Stimulated activated CD4-positive, alpha-beta T cell treated with anti-CD3 and anti-CD28 coated beads, Interleukin-12 subunit alpha, Interleukin-12 subunit beta, amount 100 ng/mL, for 24 hours (primary cell): ENCODE measurements at places on chromosomes 2 and 18.

- no peak for DNase-seq
Measured at GRCh38 chr18:60040971-60041370, 141.2 kb downstream of the PMAIP1 start.

DNA sequence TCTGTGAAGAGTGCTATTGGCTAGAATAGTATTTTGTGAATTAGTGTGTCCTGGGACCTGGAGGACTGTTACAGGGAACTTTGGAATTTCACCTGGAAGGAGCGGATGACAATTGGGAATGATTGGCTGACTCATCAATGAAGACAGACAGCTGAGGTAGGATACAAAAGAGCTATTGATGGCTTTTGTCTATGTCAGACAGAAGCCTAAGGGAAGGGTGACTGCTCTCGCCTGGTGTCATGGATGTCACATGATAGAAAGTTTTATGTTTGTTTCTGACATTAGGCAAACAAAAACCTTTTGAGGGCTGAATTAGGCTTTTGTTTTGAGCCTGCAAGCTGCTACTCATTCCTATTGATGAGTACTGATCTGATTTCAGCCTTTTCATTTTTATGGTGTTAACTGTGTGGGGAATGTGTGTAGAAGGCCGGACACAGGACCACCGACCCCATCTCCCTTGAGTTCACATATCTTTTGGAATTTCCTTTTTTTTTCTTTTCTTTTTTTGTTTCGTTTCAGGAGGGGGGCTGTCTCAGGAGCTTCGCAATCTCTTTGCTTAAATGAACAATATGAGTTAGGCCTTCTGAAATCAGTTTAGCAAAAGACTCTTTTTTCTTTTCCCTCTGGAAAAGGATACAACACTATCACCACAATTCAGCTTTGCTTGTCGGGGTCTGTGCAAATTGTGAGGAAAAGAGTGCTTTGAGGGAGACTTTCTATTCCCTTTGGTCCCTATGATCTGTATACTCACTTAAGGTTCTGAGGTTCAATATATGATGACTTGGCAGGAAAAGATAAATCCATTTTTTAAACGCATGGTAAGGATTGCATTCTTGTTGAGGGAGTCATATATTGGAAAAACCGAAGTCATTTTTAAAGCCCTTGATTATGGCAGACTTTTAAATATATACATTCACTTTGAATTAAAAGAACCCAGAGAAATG, 207.9 kb upstream of the FIGN start:
- DNase-seq = no peak

GRCh38 chr2:53087262-53087873, 680.2 kb upstream of the CHAC2 start:
- DNase-seq = no peak

DNA sequence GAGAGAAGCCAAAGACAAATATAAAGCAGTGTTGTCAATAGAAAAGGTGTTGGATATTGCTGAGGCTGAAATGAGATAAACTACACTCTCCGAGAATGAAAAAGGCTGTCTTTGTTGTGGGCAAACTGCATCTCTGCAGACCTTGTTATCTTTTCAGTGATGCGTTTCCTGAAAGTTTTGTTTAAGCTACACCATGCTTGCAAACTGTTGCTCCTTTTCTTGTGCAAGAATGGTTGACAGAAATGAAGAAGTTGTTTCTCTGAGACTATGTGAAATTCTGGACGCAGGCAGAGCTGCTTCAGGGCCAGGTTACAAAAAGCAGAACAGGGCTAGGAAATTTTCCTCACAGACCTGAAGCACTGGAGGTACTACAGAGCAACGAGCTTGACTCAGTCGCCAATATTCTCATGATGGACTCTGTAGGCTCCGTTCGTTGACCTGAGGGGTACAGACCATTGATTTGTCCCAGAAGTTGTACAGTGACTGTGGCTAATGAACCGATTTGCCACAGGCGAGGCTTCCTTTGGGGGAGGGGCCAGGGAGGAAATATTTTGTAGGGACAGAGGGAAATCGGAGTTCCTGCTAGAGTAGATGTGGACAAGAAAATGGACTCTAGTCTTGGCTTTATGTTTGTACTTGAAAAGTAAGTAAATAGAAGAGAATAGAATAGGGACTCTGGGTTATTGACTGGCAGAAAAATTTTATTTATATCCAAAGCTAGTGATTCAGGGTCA, 3.5 kb upstream of the ATL2 start:
- DNase-seq = no peak

- DNase-seq = no peak
Measured at GRCh38 chr2:157875641-157876065, 477 bp downstream of the ACVR1 start.

DNA sequence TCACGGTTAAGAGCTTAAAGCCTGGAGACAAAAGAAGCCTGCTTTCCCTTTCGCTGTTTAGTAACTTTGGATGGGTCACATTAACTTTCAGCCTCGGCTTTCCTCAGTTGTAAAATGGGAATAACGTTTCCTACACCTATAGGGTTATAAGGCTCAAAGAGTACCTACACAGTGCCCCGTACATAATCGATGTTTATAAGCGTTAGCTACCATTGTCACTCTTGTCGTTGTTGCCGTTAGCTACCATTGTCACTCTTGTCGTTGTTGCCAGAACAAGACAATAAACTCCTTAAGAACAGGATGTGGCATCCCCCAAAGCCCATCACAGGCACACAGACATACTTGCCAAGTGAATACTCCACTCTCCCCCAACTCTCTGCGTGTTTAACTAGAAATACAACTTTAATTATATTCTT, 901 bp upstream of the MFSD6 start:
- DNase-seq = no peak

DNA sequence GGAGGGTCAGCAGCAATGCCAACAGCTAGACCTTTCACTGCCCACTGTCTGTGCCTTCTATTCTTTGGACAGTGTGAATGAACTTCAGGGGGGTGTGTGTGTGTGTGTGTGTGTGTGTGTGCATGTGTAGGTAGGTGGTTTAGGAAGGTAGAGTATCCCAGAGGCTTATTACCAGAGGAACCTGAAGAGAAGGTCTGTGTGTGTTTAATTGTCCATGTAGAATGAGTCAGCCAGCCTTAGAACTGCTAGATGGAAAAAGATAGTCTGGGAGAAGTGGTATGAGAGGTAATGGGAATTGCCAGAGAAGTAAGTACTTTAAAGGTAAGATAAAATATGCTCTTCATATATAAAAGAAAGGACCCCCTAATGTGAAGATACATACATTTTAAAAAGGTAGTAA, 522.2 kb downstream of the PIK3C3 start:
- DNase-seq = no peak

DNA sequence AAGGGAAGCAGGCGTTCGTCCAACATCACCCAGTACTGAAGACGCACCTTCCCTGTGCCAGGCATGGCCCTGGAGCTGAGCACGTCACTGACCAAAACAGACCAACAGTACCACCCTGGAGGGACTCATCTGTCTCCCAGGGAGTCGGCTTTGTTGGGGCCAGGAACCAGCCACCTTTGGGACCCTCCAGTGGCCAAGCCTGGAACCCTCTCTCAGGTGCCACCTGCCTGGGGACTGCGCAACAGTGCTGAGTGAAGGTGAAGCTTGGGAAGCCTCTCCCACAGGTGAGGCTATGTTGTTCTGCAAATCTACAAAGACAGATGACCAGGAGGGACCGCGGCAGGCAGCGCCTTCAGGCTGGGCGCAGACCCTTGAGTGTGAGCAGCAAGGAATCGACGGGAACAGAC, 91.4 kb upstream of the OTOS start:
- DNase-seq = no peak

GRCh38 chr2:167489325-167489724, 601.0 kb downstream of the XIRP2 start:
- DNase-seq = no peak

DNA sequence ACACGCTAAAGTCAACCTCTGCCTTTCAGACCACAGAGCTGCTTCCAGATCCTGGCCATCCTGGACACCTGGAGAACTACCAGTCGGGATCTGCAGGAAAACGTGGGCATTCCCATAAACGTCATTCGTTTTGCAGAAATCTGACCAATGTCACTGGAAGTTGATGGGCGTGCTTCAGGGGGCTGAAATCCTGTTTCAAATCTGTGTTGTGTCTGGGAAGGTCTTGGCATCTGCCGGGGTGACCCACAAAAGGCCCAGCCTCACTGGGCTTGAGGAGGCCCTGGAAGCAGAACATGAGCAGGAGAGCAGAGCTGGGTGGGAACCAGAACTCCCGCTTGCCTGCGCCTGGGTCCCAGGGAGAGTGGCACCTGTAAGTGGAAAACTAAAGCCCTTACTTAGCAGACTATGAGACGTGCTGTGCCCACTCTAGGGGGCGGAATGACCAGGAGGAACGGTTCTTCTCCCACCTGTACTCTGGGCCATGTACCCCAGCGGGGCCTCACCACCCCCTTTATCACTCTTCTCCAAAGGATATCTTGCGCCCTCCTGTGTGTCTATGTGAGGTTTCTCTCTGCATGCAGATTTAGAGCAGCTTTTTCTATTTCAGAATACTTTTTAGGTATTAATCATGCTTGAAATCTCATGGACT, 200.9 kb downstream of the FAM210A start:
- no peak for DNase-seq

- DNase-seq = no peak
Measured at GRCh38 chr2:74566754-74567085, 12.2 kb downstream of the DOK1 start.

- DNase-seq = no peak
Measured at GRCh38 chr2:213086050-213086449, 65.4 kb downstream of the IKZF2 start.

DNA sequence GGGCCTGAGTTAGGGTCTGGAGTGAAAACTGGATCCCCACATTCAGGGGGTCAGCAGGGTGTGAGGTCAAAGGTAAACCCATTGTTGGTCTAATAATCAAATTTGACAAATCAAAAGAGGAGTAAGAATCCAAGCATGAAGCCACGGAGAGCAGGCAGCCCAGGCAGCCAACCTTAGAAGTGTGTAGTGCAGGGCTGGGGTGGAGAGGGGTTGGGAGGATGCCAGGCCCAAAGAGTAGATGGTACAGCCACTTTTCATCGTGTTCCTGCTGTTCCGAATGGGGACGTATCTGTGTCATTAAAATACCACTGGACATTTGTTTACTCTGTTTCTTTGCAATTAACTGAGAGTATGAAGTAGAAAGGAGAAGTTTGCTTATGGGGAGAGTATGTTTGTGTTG, 16.5 kb upstream of the SPTBN1 start:
- no peak for DNase-seq

DNA sequence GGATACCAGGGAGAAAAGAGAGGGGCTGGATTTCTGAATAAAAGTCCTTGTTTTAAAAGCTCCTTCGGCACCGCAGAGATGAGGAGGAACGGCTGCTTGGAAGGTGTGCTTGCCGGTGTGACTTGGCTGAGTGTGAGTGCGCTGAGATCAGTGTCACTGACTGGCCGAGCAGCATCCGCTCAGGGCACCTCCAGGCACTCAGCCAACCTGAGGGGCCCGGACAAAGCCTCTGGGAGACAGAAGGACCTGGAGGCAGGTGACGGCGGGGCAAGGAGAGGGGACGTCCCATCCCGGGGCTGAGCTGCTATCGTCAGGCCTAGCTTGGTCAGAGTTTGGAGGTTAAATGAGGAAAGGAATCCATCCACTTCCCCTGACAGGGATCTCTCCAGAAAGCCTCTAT, 16.8 kb upstream of the ALLC start:
- DNase-seq = no peak

GRCh38 chr2:37427241-37427640, 82.8 kb downstream of the QPCT start:
- no peak for DNase-seq

- no peak for DNase-seq
Measured at GRCh38 chr2:240387669-240388358, 47.6 kb upstream of the GPC1 start.

DNA sequence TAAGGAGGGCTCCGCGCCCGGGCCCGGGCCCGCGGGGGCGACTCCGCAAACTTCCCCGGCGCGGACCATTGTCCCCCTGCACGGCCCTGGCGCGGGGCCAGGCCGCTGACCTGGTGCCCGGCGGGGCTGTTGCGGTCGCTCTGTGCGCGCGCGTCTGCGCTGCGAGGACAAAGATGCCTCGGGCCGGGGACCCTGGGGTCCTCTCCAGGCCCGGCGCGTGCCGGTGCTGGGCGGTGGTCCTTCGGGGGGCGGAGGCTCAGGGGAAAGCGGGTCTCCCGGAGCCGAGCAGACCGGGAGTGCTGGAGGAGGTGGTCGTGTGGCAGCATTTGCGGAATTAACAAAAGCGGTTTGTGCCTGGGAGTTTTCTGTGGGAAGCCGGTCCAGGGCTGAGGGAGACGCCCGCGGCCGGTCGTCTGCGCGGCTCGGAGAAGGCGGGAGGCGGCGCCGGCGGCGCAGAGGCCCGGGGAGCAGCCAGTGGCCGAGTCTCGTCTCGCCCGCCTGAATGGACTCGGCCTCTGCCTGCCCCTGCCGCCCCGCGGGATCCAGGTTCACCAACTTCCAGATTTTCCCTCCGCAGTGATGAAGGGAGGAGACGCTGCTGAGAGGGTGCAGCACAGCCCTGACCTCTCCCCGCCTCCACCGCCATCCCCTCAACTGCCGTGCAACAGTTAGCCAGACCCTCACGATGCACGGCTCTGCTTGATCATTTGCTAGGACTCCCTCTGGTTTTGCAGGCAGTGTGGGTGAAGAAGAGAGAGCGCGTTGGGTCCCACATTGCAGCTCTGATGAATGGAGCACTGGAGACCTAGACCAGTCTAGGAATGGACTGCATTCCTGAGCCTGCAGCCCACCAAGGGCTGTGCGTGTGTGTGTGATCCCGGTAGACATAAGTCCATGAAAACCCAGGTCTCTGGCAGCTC, 705 bp downstream of the EFR3B start:
- DNase-seq = no peak

GRCh38 chr2:37623971-37624900, 47.2 kb downstream of the CDC42EP3 start:
- no peak for DNase-seq

DNA sequence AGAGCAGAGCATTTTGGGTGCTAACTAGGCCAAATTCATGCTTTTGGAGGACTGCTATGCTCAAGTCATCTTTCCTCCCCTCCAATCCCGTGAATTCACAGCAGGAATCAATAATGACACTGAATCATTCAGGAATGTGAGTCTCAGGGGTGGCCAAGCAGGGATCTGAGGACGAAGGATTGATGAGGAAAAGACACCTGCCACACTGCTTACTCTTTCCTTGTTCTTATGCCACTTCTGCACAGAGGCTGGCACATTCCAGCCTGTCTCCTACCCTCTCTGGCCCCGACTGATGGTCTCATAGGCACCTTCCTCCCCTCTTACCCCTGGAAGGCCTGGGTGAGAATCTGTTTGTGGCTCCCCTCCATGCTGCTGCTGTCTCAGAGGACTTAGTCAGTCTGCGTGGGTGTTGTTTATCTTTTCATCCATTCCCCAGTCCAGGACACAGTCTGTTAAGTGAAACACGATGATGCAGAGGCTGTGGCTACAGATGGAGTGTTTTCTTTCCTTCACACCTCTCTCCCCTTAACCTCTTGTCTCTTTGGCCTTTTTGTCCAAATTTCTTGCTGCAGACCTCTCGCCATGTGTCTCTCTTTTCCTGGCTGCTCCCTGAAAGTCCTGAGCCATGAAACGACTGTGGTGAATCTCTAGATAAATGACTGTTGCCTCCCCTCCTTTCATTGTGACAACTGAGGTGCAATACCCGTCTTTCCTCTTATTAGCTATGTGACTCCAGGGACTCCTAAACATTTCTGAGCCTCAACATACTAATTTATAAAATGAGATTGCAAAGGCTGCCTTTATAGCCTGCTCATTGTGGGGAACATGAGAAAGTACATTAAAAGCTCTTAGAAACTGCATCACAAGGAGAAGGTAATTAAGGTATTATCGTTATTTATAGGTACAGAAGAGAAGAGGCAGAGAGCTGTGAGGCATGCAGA, 86.9 kb downstream of the RDH14 start:
- no peak for DNase-seq

GRCh38 chr2:20093263-20094141, 42.1 kb upstream of the LAPTM4A start:
- no peak for DNase-seq

- DNase-seq = no peak
Measured at GRCh38 chr2:3656762-3657721, 958 bp upstream of the ALLC start.
